ENCODE measurements at places on chromosomes 16 and 17. TPM values are rescaled to one million over a fixed set of nuclear protein-coding genes. Genes with fewer than 3 reads are reported as not detected.

The ZNF594 gene
- 3.1 TPM for total RNA-seq

DNA sequence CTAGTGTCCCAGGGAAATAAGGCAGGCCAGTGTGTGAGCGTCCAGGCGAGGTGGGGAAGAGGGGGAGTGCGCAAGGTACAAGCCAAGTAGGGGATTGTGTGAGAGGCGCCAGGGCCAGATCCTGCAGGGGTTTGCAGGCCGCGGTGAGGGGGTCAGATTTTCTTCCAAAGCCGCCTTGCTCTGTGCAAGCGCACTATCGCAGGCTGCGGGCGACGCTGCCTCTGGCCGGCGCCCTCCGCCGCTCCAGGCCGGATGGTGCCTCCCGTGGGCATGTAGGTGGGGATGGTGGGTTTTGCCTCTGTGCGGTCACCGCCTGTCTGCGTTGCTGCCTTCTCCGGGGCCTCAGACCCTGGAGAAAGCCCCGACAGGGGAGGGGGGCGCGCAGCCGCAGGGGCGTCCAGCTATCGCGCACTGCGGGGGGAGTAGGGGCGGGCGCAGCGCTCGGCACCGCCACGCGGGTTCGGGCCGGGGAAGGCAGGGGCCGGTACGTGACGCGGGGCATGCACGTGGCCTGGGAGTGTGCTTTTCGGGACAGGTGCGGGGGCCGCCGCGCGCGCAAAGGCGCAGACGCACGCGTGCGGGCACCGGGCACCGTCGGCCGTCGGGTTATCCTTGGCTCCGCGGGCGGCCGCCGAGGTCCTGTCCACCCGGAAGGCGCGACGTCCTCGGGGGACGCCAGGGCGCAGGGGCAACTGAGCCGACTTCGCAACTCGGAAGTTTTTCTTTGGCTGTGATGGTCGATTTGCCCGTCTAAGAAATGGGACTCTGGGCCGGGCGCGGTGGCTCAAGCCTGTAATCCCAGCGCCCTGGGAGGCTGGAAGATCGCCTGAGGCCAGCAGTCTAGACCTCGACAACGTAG, 1.1 kb upstream of the HAPSTR1 start:
- DNase-seq, result peak; percentile 47

DNA sequence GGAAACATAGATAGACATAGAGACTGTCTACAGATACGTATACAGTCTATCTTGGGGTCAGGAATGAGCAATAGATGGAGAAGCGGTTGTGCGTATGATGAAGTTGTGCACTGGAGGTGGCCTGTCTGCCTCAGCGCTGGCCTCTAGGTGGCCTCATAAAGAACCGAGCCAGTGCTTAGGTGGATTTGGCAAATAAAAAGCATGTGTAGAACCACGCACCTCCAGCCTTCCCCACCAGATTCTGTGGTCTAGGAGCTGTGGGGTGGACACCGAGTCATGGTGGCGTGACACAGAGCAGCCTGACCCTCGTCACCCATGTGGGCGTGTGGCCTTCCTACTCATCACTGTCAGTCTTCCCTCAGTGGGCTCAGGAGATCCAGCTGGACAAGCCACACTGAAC, 34.0 kb downstream of the PGS1 start:
- no peak for DNase-seq

The RPUSD1 gene
- 77.3 TPM for total RNA-seq

- DNase-seq, result no peak
These were observed 1012.6 kb downstream of the CDH11 start for GRCh38 chr16:64109241-64109640.

DNA sequence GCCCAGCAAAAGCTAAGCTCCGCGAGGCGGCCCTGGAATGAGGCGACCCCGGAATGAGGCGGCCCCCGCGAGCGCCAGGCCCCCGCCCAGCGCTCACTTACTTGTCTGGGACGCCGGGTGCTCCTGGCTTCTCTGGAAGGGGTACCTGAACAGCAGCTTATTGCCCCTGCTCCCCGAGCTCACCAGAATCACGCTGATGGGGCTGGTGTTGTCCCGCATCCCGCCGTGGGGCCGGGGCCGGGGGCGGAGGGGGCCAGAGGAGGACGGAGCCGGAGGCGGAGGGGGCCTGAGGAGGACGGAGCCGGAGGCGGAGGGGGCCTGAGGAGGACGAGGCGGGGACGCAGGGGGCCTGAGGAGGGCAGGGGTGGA, 440 bp downstream of the NPRL3 start:
- peak; percentile 20 for DNase-seq

DNA sequence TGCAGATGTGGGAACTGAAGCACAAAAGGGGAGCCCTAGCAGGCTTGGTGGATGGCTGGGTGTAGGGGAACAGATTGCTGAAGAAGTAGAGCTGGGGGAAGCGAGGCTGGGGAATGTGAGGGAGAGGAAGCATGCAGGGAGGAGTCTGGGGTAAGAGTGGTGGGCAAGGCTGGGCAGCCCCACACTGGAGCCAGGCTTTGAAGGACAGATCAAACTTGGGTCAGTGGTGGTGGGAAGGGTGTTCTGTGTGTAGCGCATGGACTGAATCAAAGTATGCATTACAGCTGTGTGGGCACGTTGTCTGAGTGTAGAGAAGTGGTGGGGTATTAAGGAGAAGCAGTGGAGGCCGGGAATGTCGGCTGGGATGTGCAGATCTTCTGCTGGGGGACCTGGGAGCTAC, 116.0 kb downstream of the CYLD start:
- no peak for DNase-seq

GRCh38 chr16:84579936-84580335, 37.9 kb downstream of the COTL1 start:
- DNase-seq, result no peak

- DNase-seq, result no peak
These were observed 4.2 kb downstream of the KRT24 start for GRCh38 chr17:40699371-40699770.

DNA sequence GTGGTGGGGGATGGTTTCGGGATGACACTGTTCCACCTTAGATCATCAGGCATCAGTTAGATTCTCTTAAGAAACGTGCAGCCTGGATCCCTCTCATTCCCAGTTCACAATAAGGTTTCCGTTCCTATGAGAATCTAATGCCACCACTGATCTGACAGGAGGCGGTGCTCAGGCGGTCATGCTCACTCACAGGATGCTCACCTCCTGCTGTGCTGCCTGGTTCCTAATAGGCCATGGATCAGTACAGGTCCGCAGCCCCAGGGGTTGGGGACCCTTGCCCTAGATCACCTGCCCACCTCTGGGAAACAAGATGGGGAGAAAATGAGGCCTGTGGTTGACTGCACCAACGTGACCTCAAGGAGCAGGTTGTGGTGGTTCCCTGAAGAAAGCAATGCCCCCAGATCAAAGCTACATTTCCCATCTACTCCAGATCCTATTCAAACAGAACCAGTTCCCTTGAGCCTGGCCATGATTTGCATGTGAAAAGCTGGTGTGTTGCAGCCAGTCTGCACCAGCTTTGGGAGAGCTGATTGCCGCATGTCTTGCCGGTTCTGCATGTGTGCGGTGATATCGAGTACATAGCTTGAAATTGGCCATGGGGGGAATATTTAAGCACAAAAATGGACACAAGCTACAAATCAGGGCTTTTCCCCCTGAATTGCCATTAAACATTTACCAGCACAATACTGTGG, 183.2 kb upstream of the HSBP1 start:
- DNase-seq, result no peak

GRCh38 chr17:49031965-49032928, 35.1 kb downstream of the IGF2BP1 start:
- peak; percentile 55 for DNase-seq

DNA sequence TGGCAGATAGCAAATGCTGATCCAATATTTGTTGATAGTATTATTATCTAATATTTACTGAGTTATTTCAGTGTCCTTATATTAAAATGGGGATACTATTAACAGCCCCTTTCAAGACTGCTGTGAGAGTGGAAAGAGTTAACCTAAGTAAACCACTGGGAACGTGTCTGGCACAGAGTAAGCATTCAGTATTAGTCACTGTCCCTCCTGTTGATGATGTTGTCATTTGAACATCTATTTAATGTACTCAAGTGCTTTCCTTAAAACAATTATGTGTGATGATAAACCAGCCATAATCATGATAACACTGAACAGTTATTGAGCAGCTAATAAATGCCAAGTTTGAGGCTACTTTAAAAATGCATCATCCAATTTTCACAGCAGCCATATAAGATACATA, 135.7 kb upstream of the XYLT1 start:
- DNase-seq, result peak; percentile 13

DNA sequence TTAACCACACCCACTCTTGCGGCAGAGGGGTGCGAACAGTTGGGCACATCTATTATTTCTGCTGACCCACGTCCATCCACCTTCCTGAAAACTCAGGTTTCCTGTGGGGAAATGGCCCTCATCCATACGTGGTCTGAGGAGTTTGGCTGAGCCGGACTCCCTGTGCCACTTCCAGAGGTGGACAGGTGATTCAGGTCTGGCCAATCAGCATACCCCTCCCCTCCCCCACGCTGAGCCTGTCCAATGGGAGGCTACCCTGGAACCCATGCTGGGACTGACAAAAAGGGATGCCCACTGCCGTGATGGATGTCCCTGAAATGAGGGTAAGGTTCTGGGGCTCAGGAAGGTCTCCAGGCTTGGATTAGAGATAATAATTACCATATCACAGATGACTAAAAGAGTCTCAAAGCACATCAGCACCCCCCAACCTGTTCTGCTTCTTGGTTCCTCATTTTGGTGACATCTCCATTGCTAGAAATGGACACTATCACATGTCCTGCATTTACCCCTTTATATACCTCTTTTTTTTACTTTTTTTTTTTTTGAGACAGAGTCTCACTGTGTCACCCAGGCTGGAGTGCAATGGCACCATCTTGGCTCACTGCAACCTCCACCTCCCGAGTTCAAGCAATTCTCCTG, 5.3 kb upstream of the MAPK7 start:
- DNase-seq, result no peak

- DNase-seq, result peak; percentile 85
These were observed 260.7 kb upstream of the CA10 start for GRCh38 chr17:52419229-52419641.

Measured in MG63 (cell line).